ENCODE measurements at places on chromosomes 13 and 19.

DNA sequence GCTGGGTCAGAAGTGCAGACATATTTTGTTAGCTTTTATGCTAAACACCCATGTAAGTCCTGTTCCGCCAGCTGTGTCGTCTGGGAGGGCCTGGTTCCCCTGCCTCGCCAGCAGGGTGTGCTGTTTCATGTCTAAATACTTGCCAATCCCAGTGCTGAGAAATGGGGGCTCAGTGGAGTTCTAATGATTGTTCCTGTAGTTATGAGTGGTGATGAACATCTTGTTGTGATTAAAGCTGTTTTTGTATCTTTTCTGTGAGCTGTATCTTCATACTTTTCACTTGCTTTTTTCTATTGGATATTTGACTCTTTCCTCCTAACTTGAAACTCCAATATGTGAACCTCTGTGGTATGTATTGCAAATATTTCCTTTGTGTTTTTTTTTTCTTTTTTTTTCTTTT, 32.7 kb downstream of the KDM4B start:
- peak; percentile 81 for DNase-seq

DNA sequence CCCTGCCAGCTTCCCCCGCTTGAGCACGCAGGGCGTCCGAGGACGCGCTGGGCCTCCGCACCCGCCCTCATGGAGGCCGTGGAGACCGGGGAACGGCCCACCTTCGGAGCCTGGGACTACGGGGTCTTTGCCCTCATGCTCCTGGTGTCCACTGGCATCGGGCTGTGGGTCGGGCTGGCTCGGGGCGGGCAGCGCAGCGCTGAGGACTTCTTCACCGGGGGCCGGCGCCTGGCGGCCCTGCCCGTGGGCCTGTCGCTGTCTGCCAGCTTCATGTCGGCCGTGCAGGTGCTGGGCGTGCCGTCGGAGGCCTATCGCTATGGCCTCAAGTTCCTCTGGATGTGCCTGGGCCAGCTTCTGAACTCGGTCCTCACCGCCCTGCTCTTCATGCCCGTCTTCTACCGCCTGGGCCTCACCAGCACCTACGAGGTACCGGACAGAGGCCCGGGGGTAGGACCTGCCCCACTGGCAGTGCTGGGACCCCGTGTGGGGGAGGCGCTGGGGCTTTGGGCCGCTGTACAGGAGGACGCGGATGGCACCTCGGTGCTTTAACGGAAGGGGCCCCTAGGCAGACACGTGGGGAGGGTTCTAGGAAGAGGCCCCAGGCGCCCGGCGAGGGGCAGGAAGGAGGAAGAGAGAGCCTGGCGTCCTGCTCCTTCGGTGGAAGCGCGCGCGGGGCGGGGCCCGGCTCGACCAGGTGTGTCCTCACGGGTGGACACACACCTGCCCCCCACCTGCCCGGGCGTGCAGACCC, 681 bp downstream of the SLC5A5 start:
- DNase-seq = peak; percentile 50

DNA sequence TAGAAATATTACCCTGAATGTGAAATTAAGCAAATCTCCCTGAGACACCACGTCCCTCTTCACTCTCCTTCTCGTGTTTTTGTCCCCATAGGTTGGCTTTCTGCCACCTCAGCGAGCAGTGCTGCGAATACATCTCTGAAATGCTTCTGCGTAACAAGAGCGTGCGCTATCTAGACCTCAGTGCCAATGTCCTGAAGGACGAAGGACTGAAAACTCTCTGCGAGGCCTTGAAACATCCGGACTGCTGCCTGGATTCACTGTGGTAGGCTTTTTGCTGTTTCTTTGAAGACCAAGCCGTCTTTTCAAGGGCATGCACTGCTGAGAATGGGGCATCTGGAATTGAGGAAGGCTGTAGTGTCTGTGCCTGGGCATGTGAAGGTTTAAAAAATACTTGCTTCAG, 34.4 kb downstream of the NLRP4 start:
- no peak for DNase-seq

- no peak for DNase-seq
Observed at GRCh38 chr13:78012046-78012445, 93.4 kb upstream of the EDNRB start.

DNA sequence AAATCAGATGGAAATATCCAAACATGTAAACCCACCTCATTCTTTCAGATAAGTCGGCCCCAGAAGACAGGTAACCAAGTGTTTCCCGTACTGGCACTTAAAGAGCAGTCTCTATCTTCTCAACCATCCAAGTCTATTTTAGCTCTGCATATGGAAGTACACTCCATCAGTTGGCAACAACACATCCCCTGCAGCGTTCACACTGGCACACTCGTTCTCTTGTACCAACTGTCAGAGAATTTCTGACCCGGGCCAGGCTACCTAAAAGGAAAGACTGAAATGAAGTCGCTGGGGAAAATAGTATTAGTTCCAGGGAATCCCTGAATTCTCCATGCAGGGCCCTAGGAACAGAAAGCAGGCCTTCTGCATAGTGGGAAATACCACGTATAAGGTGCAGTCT, 109.3 kb downstream of the RXFP2 start:
- no peak for DNase-seq

GRCh38 chr13:97627566-97627965, 193.6 kb downstream of the RAP2A start:
- no peak for DNase-seq

DNA sequence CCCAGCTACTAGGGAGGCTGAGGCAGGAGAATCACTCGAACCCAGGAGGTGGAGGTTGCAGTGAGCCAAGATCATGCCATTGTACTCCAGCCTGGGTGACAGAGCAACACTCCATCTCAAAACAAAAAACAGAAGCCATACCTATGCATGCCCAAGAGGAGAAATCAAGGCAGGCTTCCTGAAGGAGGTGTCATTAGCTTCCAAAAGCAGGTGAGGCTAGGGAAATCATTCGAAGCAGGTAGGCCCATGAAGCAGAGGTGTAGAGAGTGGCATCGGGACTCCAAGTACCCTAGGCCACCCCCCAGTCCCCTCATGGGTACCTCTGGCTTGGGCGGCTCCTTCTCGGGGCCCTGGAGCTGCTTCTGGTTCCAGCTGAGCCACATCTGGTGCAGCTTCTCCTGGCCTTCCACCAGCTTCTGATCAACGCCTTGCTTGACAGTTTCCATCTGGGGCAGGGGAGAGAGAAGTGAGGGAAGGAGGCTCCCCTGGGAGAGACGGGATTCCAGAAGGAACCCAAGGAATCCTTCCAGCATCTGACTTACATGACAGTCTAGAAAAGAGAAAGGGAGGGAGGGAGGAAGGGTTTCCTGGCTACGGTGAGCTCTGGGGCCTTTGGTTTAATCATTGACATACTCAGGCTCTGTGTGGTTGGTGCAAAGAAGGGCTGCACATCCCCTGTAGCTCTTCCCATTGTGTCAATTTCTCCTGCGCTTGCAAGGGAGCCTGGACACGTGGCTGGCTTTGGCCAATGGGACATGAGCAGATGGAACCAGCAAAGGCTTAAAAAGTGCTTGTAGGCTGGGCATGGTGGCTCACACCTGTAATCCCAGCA, 13.1 kb upstream of the TICAM1 start:
- no peak for DNase-seq
